NCI-H2029 (cell line): ENCODE measurements at places on chromosomes 11 and 22.
A peak's percentile ranks its signal among the peaks of the same experiment; 100 is the strongest.

DNA sequence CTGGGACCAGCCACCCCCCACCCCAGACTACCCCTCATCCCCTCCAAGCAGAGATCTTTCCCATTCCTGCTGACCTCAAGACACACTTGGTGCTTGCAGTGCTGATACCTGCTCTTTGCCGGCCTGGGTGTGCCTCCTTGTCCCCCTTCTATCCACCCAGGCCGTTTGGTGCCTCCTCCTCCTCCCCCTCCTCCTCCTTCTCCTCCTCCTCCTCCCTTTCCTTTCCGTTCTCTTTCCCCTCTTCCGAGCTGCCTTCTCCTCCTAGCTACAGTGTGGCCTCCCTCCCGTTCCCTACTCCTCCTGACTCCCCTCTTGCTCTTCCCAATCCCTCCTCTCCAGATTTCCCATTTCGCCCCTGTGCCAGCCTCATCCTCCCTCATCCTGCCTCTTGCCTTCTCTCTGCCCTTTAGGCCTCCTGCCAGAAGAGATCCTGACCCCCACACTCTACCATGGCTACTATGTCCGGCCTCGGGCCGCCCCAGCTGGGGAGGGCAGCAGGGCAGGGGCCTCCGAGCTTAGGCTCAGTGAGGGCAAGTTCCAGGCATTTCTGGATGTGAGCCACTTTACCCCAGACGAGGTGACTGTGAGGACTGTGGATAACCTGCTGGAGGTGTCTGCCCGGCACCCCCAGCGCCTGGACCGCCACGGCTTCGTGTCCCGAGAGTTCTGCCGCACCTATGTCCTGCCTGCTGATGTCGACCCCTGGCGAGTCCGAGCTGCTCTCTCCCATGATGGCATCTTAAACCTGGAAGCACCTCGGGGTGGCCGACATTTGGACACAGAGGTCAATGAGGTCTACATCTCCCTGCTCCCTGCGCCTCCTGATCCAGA lies 712 bp downstream of the HSPB2 start:
- no peak for DNase-seq

DNA sequence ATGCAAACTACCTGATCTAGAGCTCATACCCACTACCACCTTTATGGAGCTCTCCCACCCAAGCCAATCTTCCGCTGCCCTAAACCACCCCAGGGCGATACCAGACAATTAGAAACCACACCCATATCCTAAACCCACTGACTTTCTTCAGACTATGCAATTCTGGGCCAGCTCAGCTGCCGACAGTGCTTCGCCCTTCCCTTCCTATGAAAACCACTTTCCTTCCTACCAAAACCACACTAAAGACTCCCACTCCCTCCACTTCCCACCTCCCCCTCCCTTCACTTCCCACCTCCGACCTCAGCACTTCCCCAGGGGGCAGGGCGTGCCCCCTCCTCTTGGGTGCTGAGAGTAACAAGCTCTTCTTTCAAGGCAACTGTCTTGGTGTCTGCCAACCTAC lies 25.1 kb downstream of the B3GAT1 start:
- no peak for DNase-seq

- DNase-seq = no peak
Observed at GRCh38 chr11:88131764-88132470, 43.3 kb downstream of the RAB38 start.

DNA sequence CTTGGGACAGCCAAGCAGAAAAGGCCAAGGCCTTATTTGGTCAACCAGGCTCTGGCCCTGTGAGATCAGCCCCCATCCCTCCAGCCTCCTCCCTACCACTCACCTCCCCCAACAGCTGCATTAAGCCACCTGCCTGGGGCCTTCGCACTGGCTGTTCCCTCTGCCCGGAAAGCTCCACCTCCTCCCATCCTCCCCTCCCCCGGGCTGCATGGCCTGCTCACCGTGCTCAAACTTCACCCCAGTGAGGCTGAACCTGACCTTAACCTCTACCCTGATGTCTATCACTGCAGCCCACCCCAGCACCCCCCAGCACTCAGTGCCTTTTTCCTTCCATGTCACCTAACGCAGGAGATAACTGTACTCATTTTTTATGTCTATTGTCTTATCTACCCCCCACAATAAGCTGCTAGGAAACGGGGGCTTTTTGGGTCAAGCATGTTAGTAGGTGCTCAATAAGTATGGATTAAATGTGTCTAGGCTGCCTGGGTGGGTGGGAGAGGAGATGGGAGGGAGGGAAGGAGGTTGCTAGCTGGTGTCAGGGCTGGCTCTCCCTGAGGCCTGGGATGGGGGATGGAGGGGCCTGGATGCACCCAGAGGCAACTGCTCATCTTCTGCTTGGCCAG lies 912 bp downstream of the PTPRCAP start:
- DNase-seq = no peak

DNA sequence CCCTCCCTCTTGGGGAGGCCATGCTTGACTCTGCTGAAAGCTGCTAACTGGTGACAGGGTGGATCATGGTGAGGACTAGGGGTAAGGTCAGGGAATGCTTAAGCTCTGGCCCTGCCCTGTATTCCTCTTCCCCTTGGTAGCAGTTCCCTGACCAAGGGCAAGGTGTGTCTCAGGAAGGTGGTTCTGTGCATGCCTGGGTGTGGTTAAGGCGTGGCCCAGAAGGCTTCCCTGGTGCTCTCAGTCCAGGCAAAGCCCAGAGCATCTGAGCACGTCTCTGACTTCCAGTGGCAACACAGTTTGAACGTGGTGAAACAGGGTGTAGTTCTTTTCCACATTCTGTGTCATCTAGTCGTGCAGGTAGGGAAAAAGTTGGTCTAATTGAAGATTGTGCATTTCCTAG lies 53.1 kb upstream of the HORMAD2 start:
- no peak for DNase-seq

DNA sequence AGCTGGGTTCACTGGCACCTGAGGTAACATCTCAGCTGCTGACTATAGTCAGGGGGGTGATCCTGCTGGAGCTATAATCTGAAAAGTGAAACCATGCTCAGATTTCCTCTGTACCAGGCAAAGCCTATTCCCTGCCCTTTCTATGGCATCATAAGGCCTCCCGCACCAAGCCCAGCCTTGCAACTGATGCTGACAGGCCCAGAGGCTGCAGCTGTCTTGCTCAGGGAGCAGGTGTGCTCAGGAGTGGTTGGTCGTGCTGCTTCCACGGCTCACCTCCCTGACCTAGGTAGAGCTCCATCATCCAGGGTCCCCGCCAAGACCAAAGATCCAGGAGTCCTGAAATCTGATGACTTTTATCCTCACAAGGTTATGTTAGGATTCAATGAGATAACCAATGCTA lies 121.7 kb downstream of the FEZ1 start:
- DNase-seq = no peak

GRCh38 chr22:27393371-27393770 lies 408.2 kb downstream of the MN1 start:
- DNase-seq = peak; percentile 36

DNA sequence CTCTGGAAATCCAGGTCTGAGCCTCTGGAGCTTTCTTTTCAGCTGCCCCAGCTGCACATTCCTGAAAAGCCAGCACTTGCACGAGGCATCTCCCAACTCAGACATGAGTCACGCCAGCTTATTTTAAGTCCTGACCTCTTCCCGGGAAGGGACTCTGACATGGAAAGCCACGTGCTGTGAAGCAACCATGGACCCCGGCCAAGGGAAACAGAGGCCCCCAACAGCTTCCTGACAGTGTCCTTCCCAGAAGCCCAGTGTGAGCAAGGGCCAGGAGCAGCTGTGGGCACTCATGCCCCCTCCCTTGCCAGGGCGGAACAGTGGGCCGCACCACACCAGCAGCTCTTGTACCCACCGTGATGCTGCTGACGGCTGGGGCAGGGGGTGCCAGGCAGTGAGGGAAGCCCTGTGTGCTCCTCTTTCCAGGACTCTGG lies 118.8 kb upstream of the CADM1 start:
- DNase-seq = no peak

GRCh38 chr11:117828611-117829368 lies 4.2 kb upstream of the FXYD2 start:
- no peak for DNase-seq

DNA sequence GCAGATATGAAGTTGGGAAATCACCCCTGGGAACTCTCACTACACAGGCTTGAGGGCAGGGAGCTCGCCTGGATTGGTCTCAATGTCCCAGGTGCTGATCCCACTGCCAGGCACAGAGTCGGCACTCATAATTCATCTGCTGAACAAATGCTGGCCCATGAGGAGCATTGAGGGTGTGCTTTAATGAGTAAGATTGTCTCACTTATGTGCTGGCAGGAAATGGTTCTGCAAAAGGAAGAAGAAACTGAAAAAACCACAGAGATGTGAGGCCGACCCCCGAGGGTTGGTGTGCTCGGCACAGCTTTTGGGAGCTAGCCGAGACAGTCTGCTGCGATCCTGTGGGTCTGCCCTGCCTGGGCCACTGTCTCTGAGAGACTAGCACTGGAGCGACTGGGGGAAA lies 9.4 kb downstream of the PLAAT2 start:
- no peak for DNase-seq

- no peak for DNase-seq
Observed at GRCh38 chr11:92855607-92856405, 113.6 kb upstream of the MTNR1B start.

- DNase-seq = no peak
Observed at GRCh38 chr22:32494971-32495370, 20.4 kb downstream of the FBXO7 start.

DNA sequence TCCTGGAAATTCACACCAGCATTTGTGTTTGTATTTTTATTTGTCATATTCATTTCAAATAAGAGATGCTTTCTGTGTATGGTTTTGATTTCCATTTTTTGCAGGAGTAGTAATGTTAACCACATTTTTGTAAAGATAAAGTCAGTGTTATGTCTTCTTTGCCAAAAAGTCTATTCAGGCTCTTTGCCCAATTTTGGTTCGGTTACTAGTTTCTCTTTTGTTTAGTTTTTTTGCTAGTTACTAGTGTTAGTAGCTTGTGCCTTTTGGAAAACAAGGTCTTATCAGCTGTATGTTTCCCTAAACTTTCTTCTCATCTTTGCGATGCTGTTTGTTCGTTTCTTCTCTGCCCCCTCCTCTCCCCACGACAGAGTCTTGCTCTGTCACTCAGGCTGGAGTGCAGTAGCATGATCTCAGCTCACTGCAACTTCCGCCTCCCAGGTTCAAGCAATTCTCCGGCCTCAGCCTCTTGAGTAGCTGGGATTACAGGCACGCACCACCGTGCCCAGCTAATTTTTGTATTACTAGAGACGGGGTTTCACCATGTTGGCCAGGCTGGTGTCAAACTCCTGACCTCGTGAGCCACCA lies 112.3 kb upstream of the GRK3 start:
- no peak for DNase-seq
